ENCODE measurements at places on chromosomes 2 and 18.

- DNase-seq: no peak
Measured at GRCh38 chr2:46177461-46178089, 119.6 kb upstream of the EPAS1 start.

DNA sequence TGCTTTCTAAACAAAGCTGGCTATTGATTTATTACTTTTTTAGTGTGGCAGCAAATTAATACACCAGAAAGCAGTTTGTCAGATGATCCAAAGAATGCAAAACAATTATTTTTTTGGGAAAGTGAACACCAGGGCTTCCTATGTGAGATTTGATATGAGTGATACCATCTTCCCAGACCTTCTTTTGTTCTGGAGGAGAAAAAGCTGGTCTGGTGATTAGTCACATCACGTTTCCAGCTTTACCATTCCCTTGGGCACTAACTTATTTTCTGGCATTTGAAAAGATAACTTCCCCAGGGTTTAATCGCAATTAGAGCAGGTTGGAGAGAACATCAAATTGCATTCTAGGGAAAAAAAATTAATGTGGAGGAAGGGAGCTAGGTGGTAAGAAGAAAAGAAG lies 182.9 kb upstream of the TANK start:
- DNase-seq: no peak

DNA sequence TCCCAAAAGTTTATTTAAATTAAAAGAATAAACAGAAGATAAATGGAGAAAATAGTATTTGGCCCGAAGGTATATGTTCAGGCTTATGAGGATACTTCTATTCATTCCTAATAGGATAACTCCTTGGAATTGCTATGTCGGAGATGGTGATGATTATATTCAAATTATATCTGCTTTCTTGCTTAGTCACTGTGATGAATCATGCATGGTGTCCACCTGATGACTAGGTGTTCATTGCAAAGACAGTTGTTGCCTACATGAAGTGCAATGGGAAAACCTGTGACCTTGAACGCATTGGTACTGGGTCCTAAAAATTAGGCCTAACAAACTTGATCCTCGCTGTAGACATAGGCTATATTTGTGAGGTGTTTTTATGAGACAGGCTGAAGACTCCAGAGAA lies 617.3 kb upstream of the ZEB2 start:
- DNase-seq: no peak

DNA sequence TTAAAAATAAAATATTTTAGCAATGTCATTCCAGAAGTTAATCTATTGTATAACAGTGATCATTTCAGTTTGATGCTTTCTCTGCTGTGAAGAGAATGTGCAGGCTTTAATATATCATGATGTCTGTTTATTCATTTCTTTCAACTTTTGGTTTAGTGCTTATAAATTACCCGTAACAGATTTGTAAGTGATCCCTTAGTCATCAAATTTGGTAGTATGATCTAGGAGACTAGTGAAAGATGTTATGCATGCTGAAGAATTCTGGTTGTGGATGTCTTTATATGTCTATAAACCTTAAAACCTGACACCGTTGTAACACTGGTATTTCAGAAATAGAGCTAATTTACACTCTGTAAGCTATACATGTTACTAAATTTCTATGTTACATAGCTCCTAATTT lies 260.4 kb downstream of the CPS1 start:
- DNase-seq: no peak

DNA sequence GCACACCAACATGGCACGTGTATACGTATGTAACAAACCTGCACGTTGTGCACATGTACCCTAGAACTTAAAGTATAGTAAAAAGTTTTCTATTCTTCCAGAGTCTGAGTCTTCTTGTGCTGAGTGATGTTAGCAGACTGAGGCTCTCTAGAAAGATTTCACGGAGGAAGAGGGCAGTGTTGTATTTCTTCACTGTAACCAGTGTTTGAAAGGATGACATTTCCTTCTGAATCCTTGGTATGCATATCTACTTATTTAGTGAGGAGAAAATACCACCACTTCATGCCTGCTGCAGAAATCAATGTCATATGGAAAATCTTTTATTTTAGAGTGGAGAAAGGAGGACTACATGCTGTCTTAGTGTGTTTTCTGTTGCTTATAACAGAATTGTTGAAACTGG lies 357.1 kb downstream of the CCDC85A start:
- no peak for DNase-seq

DNA sequence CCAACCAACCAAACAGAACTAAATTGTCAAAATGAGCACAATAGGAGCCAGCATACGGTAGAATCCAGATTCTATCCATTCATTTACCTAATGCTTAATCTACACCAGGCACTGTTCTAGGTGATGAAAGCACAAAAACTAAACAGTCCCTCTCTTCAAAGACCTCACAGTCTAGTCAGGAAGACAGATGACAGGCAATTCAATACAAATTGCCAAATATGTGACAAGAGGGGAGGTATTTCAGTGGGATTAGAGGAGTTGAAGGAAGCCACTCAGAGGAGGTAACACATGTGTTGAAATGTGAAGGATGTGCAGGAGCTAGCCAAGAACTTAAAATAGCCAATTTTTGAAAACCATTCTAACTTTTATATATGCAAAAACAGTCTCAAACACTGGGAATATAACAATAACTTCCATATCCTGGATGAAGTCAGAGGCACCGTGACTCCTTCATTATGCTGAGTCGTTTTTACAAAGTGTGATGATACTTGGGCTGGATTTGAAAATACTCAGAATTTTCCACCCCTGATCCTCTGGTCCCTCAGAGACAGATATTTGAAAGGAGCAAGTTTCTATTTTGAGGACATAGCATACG lies 204.9 kb downstream of the PID1 start:
- no peak for DNase-seq

DNA sequence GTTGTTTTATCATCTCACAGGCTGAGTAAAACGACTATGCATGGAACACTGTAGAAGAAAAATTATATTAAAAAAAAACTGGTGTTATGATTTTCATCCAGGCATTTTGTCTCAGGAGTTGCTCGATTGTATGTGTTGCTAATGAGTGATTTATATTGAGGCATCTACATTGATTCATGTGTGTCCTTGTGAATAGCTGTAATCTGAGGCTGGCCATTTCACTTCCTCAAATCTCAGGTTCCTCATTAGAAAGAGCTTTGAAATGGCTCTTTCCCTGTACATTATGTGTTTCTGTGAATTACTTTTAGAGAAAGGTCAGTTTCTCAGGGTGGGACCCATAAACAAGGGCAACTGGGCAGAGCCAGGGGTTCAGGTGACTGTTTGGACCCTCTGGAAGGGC lies 2.3 kb downstream of the IL18R1 start:
- DNase-seq: no peak

DNA sequence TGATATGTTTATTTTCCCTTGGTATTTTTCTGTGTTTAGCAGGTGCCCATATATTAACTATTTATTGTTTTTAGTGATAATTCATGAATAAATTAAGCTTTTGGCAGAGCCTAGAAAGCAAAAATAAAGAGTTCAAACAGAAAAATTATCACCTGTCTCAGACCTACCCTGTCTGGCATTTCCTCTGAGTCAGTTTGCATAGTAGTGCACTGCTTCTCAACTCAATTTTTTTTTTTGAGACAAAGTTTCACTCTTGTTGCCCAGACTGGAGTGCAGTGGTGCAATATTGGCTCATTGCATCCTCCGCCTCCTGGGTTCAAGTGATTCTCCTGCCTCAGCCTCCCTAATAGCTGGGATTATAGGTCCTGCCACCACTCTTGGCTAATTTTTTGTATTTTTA lies 793.9 kb downstream of the SUCLG1 start:
- DNase-seq: no peak

DNA sequence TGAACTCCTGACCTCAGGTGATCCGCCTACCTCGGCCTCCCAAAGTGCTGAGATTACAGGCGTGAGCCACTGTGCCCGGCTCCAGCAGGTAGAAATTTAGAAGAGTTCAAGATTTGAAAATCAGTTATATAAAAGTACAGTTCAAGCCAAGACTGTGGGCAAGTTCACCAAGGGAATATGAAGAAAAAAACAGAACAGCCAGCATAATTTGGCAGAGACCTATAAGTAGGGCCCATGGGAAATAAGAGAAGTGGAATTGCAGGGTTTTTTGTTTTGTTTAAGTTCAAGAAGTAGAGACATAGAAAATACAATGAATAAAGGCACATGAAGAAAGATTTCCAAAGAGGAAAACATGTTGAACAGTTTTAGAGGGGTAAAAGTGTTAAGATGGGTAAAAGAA lies 57.9 kb downstream of the BAZ2B start:
- DNase-seq: no peak

GRCh38 chr18:25243754-25244153 lies 108.2 kb downstream of the ZNF521 start:
- DNase-seq: no peak

GRCh38 chr2:219120082-219120481 lies 40.5 kb downstream of the NHEJ1 start:
- no peak for DNase-seq

DNA sequence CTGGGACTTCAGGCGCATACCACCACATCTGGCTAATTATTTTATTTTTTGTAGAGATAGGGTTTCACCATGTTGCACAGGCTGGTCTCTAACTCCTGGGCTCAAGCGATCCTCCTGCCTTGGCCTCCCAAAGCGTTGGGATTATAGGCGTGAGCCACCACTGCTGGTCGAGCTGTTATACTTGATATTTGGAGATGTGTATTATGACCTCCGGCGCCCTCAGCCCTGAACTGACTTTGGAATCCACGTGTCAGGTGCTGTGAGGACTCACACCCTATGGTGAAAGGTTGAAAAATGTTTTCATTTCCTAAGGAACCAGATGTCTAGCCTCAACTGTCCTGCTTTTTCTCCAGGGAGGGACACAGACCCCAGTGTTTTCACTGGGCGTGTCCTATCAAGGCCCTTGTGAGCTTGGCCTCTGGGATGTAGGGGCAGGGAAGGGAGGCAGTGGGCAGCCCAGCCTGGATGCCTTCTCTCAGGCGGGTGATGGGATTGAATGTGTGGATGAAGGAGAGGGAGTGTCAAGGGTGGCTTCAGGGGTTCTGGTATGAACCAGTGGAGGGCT lies 56.4 kb upstream of the HAAO start:
- DNase-seq: no peak

- no peak for DNase-seq
Measured at GRCh38 chr2:228131833-228132232, 49.7 kb downstream of the SPHKAP start.

- no peak for DNase-seq
Measured at GRCh38 chr2:175567435-175568061, 386.0 kb upstream of the ATP5MC3 start.

GRCh38 chr2:241015439-241015838 lies 17.0 kb downstream of the SNED1 start:
- no peak for DNase-seq

DNA sequence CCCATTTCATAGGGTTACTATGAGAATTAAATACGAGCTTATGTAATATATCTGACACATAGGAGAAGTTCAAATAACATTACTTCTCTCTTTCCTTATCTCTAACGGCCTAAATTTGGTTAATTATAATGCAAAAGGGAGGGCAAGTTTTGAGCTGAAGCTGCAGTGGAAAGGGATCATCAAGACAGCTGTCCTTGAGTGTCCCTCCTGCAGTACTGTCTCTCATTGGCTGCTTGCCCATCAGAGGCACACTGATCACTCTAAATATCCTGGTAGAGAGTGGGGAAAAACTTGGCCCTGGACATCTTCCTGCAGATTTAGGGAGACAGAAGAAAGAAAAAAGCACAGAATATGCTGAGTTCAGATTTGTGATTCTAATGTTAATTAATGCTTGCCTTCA lies 186.0 kb downstream of the CAMKMT start:
- no peak for DNase-seq
